ENCODE measurements at places on chromosomes 12 and 14.
A peak's percentile ranks its signal among the peaks of the same experiment; 100 is the strongest.

DNA sequence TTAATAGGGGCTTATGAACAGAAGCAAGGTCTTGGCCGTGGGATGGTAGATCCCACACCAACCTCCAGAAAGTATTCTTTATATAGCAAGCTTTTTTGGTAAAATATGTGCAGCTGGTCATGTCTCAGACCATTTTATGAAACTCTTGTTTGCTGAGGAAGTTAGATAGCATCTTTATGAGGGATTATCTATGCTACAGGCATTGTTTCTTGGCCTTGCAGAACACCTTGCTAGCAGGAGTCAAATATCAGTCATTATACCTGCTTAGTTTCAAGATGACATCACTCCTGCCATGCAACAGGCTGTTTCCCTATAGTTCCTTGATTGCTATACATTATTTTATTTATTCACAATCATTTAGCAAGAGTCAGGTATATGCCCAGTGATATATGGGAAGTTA is 84.8 kb upstream of the LRFN5 start:
- DNase-seq = no peak

DNA sequence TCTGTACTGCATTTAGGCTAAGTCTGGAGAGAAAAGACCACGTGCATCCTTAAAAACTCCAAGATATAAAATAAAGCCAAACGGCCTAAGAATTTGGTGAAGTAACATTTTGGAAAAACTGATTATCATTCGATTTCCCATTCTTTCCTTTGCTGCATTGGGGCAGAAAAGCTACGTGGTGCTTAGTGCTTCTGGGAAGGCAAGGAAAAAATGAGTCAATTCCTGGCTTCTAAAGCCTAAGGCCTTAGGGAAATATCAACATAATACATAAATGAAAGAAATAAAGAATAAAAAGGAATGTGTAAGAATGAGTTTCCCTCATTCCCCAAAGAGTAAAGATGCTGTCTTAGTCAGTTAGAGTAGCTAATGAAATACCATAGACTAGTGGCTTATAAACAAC is 520.5 kb downstream of the GLT1D1 start:
- no peak for DNase-seq

DNA sequence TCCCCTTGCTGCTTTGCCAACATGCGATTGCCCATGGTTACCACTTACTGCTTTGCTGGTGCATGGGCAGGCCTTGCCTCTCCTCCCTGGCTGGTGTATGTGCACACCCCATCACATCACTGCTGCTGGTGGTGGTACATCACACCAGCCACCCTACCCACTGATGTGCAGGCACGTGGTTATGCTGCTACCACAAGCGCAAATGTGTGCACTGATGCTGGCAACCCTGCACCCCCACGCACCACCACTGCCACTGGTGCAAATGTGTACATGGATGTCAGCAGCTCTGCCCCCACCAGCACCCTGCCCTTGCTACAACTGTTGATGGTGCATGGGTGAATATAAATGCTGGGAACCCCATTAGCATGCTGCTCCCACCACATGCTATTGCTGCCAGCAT is 261.7 kb downstream of the AEBP2 start:
- no peak for DNase-seq

- DNase-seq = peak; percentile 56
Measured at GRCh38 chr14:99995700-99996356, 69.4 kb upstream of the EVL start.

DNA sequence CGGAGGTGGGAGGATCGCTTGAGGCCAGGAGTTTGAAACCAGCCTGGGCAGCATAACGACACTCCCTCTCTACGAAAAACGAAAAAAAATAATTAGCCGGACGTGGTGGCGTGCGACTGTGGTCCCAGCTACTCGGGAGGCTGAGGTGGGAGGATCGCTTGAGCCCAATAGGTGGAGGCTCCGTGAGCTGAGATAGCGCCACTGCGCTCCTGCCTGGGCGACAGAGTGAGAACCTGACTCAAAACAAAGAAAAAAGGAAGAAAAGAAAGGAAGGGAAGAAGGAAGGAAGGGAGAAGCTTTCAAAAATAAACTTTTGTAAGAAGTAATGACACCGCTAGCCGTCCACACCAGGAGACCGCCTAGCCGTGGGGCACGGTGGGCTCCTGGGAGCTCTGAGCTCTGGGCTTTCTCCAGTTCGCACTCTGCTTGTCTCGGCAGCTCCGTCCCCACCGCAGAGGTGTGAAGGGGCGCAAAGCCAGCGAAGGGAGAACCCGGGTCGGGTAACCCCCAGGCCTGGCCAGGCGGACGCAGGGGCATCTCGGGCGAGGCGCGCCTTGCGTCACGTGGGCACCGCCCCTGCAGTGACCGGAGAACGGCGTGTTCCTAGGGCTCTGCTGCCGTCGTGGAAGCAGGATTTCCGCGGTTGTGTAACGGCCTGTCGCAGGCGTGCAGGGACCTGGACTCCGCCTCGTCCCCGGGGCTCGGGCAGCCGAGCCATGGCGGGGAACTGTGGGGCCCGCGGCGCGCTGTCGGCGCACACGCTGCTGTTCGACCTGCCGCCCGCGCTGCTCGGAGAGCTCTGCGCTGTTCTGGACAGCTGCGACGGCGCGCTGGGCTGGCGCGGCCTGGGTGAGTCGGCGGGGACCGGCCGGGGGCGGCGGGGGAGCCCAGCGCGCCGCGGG is at the start of gene IRAK3:
TSS of gene IRAK3 (plus strand) at position 631 of the 902 bp plus-strand sequence. CDS start at position 717, 86 bp downstream.
- DNase-seq = peak; percentile 39

DNA sequence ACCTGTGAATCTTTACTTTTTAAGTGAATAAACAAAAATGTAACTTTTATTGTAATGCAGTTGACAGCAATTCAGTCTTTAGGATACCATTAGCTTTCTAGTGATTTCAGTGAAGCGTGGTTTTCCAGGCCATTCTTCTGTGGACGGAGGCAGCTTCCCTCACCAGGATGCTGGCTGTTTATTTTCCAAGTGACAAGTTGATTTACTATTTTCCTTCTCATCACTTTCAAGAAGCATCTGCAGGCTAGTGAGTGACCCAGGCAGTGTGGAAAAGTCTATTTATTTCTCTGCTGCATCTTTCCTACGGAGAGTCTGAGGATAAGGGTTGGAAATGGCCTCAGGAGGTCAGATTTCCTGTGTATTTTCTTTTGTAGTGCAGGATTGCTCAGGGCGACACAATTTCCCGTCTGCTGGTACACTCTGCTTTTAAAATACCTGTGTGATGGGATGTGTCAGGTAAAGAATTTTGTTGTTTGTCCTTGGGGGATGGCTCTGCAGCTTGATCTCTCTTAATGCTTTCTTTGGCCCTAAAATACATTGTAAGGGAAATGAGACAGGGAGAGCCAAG is 467.8 kb downstream of the NRXN3 start:
- no peak for DNase-seq

- no peak for DNase-seq
Measured at GRCh38 chr14:57687416-57687815, 178.5 kb downstream of the SLC35F4 start.

- peak; percentile 44 for DNase-seq
Measured at GRCh38 chr14:104650057-104650980, 39.1 kb upstream of the INF2 start.

Data from kidney capillary endothelial cell (primary cell).